ENCODE measurements at places on chromosomes 3 and 15.

GRCh38 chr3:125143982-125144652, 68.4 kb downstream of the SLC12A8 start:
- DNase-seq, result no peak

GRCh38 chr3:71050538-71051258, 532.8 kb downstream of the FOXP1 start:
- no peak for DNase-seq

DNA sequence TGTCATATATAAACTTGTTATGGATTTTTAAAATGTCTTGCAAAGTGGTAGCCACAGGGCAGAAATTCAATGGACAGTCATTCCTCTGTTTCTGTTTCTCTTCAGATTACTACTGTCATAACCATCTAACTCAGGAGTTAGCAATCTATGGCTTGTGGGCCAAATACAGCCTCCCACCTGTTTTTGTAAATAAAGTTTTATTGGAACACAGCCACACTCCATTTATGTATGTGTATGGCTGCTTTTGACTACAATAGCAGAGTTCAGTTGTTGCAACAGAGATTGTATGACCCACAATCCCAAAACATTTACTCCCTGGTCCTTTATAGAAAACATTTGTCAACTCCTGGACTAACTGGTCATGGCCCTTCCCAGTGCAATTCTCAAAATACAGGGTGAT, 20.0 kb downstream of the SLC27A2 start:
- no peak for DNase-seq

GRCh38 chr3:155497930-155498647, 204.6 kb upstream of the STRIT1 start:
- no peak for DNase-seq

DNA sequence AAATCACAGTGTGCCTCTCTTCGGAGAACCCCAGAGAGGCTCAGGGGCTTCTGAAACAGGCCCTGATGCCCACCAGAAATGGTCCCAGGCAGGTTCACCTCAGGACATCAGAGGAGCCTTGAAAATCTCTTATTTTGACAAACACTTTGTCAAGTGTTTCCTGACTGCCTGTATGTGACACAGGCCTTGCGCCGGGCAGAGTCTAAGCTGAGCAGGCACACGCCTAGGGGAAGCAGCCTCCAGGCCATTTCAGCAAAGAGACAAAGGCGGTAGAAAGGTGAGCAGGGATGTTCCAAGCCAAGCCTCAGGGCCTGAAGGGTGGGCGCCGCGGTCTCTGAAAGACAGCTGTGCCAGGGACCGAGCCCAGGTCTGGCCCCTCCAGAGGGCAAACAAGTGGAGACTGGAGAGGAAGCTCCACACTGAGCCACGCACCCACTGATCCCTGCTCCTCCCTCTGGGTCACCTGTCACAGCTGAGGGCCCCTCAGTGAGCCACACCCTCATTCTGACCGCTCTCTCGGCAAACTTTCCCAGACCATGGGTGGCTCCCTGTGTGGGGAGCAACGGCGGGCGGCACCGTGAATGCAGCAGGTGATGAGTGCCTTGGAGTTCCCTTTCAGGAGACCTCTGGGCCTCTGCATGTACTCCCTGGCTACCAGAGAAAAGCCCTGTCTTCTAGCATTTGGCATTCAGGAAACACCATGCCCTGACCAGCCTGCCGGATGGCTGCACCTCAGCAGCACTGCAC, 136.1 kb downstream of the ADAMTS17 start:
- no peak for DNase-seq

- DNase-seq, result no peak
Observed at GRCh38 chr15:87639305-87640011, 617.1 kb downstream of the NTRK3 start.

DNA sequence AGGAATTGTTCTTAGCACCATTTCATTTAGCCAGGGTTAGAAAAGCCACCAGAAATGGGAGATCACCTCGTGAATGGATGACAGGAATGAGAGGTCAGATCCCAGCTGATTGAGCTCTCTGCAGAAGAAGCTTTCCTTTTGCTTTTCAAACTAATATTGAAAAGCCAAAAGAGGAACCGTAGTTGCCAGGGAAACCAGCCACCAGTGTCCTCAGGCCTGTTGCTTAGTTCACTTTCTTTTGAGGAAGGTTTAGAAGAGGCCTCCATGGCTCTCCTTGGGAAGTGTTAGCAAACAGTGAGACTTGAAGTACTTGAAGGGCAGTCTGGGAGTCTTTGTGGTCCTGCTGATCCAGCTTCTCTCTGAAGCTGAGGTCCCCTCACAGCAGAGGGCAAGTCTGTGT, 7.4 kb upstream of the CCK start:
- DNase-seq, result no peak

DNA sequence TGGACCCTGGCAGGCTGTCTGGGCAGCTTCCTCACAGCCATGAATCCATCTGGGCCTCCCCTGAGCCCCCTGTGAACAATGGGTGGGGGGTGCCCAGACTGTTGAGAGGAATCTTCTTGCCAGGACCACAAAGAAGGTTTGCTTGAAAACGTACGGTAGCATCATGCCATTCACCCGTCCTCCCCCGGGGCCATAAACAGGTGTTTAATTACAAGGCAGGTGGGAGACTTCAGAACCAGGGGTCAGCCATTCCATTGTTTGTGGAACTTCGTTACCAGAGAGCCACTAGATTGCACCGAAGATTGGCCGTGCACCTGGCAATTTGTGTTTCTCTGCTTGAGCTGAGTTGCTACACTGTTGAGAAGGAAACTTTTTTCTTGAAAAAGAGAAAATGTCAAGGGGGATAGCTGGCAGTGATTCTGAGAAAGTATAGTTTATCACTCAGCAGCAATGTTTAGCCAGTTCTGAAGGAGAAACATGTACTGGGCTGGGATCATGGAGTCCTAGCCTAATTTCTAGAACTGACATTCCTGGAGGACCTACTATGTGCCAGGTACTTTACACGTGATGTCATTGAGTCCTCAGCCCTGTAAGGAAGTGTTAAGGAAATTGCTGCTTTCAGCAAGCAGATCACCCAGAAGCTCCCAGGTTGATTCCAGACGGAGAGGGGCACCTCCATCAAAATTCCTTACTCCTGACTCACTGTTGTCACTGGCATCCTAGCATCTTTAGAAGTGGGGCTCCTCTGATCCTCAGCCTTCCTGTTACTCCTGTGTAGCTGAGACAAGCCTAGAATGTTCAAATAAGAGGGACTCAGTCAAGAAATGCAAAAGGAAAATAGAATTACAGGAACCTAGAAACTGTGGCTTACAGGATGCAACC, 103.8 kb upstream of the UBE2E1 start:
- DNase-seq, result peak; percentile 6

DNA sequence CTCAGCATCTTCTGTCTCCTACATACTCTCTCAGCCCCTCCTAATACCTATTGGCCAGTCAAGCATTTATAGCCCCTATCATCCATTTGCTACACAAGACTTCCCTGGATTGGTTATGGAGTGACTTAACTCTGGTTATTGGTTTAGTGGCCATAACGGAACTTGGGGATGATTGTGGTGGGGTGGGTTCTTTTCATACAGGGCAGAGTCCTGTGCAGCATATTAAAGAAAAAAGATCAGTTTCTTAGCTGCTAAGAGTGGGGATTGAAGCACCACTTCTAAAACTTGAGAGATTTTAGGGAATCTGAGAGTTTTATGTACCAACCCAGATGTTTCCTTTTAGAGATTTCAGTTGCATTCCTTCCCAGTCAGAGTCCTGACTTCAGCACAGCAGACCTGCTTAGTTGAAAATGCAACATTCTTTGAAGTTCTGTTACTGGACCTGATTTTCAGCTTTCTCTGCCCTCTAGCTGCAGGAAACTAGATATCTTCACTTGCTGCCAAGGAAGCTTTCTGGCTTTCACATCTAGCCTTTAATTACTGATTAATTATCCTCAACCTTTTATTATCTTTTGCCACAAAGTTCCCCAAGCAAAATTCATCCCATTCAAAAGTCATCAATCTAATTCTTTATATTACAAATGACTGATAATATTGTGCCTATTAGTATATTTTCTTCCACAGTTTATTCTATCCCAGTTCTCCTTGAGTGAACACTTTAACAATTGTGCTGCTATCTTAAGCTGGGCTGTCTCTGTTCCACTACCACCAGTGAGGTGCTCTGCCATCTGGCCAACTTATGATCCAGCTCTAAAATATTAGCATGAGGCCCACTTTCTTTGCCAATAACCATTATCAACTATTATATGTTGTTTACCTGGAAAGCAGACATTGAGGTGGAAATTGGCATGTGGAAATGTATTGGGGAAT, 906.0 kb upstream of the ALCAM start:
- DNase-seq, result no peak

- DNase-seq, result no peak
Observed at GRCh38 chr15:70762469-70763119, 764 bp downstream of the UACA start.

DNA sequence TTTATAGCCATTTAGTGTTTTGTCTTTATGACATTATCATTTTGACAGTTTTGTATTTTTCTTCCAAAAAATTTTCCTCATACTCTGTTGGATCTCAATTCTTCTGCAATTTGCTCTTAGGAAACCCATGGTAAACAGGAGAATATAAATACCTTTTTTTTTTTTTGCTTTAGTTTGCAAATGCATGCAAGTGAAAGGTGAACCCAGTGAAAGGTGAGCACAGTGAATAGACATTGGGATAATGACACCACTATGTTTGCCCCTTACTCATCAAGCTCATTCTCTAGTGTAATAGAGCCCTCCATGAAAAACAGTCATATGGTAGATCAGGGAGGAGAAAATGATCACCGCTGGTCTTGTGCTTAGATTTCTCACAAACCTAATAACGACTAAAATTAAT, 59.0 kb upstream of the TRPC1 start:
- no peak for DNase-seq

- DNase-seq, result no peak
Observed at GRCh38 chr3:99648516-99648915, 10.1 kb downstream of the COL8A1 start.

- no peak for DNase-seq
Observed at GRCh38 chr15:39127925-39128617, 452.8 kb upstream of the THBS1 start.

DNA sequence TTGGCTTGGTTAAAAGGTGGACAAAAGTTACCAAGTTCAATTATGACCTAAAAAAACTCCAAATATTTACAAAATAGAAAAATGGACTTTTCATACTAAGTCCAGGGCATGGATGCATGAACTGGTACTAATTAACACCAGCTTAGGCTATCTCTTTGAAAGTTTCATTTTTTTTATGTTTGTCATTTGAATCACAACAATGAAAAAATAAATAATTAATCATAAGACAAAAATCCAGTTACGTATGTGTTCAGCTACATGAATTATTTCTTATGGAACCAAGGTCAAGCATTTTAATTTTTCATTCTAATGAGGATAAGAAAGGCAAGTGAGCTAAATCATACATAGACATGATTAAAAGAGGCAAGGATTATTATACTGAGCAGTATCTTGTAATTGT, 23.7 kb upstream of the STRIT1 start:
- no peak for DNase-seq

DNA sequence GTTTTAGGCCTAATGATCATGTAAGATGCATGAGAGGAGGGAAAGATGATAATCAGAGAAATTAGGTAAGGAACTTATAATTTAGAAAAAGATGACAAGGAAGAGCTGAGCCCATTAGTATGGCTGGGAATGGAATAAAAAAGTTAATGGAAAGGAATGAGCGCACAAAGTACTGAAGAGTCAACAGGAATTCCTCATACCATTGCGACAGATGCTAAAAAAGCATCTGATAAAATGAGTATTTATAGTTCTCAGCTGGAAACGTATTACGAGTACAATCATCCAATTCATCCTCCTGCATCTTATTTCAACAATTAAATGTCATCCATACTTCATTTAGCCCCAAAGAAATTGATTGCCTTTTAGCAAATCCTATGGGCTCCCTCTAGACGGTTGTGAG, 58.9 kb downstream of the TMCC1 start:
- DNase-seq, result no peak

- no peak for DNase-seq
Observed at GRCh38 chr3:117080872-117081271, 371.3 kb downstream of the TUSC7 start.

- no peak for DNase-seq
Observed at GRCh38 chr15:88061452-88061851, 195.1 kb downstream of the NTRK3 start.

DNA sequence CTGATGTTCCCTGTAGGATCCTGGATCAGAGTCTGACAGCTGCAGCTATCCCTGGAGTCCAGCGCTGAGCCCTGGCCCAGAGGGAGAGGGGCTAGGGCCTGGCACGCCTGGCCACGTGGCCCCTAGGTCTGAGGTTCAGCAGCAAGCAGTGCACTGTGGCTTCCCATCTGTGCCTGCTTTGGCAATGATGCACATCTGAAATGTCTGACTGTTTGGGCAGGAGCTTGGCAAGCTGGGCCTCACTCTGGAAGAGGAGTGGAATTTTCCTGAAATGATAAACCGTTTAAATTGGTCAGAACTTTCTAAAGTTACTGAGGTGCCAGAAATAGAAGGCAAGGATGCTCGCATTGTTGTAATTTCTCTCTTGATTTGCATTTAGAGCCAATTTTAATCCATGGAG, 48.8 kb upstream of the MRPS22 start:
- DNase-seq, result no peak

GRCh38 chr3:13660042-13660874, 111.3 kb downstream of the FBLN2 start:
- no peak for DNase-seq

GRCh38 chr15:70095408-70096214, 2.1 kb downstream of the TLE3 start:
- DNase-seq, result no peak

- no peak for DNase-seq
Observed at GRCh38 chr15:88190232-88190631, 66.3 kb downstream of the NTRK3 start.

GRCh38 chr3:196388956-196389355, 43.3 kb downstream of the UBXN7 start:
- no peak for DNase-seq

- no peak for DNase-seq
Observed at GRCh38 chr15:68578175-68578979, 416 bp upstream of the CORO2B start.

DNA sequence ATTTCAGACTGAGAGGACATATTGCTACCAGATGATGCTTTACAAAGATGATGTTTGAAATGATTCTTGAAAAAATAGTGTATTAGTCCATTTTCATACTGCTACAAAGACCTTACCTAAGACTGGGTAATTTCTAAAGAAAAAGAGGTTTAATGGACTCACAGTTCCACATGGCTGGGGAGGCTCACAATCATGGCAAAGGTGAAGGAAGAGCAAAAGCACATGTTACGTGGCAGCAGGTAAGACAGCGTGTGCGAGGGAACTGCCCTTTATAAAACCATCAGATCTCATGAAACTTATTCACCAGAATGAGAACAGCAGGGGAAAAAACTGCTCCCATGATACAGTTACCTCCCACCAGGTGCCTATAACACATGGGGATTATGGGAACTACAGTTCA, 658.4 kb upstream of the CFAP20DC start:
- DNase-seq, result no peak

GRCh38 chr15:62603742-62604141, 438.7 kb upstream of the C2CD4B start:
- DNase-seq, result no peak

Data from NCI-H187 (cell line).